ENCODE measurements at places on chromosomes 16 and 17.

- no peak for DNase-seq
These were observed 97.5 kb downstream of the TANGO6 start for GRCh38 chr16:68940816-68941215.

DNA sequence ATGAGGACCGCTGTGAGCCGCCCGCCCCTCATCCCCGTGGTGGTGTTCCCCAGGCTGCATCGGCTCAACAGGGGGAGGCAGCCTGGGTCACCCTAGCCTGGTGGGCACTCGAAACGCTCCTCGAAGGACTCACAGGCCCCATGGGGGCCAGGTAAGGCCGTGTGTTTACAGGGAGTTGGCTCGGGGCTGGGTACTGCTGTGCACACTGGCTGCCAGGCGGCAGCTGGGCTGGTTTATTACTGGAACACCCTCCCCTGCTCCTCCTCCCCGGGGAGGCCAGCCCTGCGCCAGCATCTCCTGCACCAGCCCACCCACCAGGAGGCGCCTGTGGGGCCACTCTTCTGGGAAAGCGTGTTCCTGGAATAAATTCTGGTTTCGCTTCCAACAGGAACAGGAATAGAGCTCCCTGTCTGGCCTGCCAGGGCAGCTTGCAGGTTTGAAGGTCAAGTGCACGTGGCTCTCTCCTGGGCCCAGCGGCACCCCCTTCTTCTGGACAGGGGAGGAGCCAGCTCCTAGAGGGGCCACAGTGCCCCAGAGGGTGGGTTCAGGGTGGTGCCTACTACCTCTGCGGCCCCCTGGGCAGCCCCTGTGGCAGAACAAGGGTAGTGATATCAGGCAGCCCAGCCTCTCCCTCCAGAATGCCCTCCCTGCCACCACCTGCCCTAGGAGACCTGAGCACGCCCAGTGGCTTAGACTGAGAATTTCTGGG, 11.3 kb downstream of the MCRIP1 start:
- DNase-seq, result peak; percentile 55

GRCh38 chr17:43556292-43556691, 10.2 kb upstream of the ETV4 start:
- DNase-seq, result no peak

GRCh38 chr16:83807327-83807709, 460 bp upstream of the HSBP1 start:
- no peak for DNase-seq

GRCh38 chr17:46862949-46863348, 11.6 kb downstream of the WNT9B start:
- no peak for DNase-seq

DNA sequence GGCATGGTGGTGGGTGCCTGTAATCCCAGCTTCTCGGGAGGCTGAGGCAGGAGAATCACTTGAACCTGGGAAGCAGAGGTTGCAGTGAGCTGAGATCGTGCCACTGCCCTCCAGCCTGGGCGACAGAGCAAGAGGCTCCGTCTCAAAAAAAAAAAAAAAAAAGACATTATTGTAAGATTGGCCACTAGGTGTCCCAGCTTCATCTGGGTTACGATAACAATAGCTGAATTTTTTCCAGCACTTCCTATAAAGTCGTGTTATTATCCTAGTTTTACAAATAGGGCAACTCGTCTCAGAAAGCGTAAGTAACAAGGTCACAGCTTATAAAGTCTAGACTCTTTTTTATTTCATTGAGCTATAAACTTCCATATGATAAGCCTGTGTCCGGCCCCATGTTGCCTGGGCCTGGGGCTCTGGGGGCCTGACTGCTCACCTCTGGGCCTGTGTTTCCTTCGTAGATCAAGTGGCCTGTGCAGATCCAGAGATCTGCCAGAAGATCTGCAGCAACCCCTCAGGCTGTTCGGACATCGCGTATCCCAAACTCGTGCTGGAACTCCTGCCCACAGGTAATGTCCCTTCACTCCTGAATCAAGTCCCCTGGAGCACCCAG, 60.5 kb downstream of the SLC5A11 start:
- no peak for DNase-seq

GRCh38 chr17:6548578-6549330, 7.6 kb downstream of the PITPNM3 start:
- peak; percentile 71 for DNase-seq

GRCh38 chr17:78661093-78661770, 84.0 kb upstream of the DNAH17 start:
- DNase-seq, result no peak

- no peak for DNase-seq
These were observed 96.8 kb downstream of the OMG start for GRCh38 chr17:31200287-31200686.

DNA sequence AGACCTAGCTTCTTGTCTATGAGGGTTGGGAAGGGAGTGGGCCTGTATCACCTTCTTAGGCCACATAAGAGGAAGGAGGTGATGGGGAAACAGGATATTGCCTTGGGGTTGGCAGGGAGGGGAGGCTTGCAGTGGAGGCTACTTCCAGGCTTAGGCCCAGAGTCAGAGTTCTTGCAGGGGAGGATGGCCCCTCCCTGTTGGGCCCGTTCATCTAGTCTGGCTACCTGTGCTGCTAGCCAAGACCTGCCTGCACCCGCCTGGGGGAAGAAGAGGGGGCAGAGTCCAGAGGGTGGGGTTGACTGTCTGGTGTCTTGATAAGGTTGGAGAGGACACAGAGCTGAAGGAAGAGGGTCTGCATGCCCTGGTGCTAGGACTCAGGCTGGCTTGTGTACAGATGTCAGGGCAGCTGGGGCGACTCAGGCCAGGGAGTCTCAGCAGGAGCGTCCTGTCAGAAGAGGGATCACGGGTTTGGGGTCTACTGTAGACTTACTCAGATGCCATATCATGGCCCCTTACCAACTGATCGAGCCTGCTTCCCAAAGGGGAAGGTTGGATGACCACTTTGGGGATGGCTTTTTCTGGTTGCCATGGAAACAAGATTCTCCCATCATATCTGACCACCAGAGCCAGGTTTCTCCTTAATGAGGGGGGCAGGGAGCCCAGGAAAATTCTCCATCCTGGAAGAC, 5.3 kb downstream of the KDM6B start:
- DNase-seq, result no peak

DNA sequence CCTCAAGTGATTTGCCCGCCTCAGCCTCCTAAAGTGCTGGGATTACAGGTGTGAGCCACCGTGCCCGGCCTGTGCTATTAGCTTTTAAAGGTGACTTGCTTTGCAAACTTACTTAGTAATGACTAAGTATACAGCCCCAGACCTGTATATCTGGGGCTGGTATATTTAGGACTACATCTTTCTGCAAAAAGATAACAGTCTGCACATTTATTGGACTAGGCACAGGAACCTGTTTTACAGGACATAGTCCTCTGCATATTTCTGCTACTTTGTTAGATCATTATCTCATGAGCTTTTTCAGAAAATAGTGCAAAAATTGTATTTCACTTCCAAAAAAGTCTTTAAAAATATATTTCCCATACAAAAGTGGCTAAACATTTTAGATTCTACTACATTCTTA, 1.3 kb downstream of the KRT24 start:
- DNase-seq, result no peak

Data from activated CD8-positive, alpha-beta memory T cell treated with anti-CD3 and anti-CD28 coated beads, Interleukin-2, amount 10 ng/mL, durations not matched to agents 7 days and 5 days (primary cell).